ENCODE measurements at places on chromosomes 7 and 10.

DNA sequence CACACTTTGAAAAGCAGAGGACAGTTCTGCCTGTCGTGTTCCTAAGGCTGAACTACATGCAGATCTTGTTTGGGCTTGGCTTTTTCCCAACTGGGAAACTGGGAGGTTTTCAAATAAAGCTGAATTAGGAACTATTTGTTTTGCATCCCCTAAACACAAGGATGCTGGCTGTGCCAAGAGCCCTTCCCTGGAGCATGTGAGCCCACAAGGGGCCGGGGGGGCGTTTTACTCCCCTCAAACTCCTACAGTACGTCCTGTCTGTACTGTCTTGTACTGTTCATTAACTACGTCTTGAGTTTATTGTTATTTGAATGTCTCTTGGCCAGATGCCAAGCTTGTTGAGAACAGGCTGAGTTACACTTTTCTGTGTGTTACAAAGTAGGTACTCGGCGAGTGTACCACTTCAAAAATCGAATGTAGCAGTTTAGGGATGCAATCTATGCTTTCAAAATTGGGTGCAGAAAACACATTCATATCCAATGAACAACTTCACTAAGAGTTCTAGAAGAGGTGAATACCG lies 94.9 kb downstream of the GFRA1 start:
- DNase-seq: no peak

GRCh38 chr7:130874071-130874915 lies 140.3 kb upstream of the KLF14 start:
- no peak for DNase-seq

GRCh38 chr10:97748116-97748515 lies 11.2 kb downstream of the ZFYVE27 start:
- no peak for DNase-seq

- DNase-seq: peak; percentile 30
Measured at GRCh38 chr7:156994417-156994816, 16.0 kb downstream of the MNX1 start.

- DNase-seq: no peak
Measured at GRCh38 chr7:43577485-43577951, 5.4 kb upstream of the STK17A start.

GRCh38 chr7:54847921-54848320 lies 88.9 kb upstream of the SEC61G start:
- DNase-seq: no peak
